Activated T-cell treated with anti-CD3 and anti-CD28 coated beads, Interleukin-2, amount 50 U/mL, for 1 hour (primary cell): ENCODE measurements at places on chromosomes 5 and 9.

- DNase-seq: no peak
Measured at GRCh38 chr5:126647071-126647470, 46.3 kb downstream of the PHAX start.

DNA sequence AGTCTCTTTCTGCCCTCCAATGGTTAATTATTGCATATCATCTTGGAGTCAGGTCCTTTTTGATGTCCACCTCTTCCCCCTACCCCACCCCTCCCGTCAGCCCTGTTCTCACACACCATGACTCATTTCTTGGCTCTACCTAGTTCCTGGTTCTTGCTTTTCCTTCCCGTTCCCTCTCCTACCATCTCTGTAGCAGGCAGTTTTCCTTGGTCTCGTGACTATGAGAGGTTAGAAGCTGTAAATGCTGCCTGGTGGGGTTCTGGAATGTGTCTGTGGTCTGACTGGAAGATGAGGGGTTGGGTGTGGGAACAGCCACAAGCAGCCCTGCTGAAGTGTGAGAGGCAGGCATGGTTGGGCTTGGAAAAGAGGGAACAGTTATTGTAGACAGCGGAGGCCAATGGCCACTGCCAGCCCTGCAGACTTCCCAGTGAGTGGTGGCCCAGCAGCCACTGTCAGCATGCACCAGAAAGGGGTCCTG lies 18.2 kb downstream of the SLC22A5 start:
- DNase-seq: no peak

DNA sequence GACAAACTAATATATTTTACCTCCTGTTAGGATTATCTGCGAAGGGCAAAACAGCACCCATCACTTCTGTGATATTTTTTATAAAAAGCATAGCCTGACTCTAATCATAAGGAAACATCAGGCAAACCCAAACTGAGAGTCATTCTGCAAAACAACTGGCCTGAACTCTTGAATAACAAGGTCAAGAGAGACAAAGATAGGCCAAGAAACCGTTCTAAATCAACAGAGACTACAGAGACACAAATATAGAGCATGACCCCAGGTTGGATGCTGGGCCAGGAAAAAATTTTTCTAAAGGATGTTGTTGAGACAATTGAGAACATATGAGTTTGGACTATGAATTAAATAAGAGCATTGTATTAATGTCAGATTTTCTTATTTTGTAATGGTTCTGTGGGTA lies 384.9 kb downstream of the NFIB start:
- DNase-seq: no peak

DNA sequence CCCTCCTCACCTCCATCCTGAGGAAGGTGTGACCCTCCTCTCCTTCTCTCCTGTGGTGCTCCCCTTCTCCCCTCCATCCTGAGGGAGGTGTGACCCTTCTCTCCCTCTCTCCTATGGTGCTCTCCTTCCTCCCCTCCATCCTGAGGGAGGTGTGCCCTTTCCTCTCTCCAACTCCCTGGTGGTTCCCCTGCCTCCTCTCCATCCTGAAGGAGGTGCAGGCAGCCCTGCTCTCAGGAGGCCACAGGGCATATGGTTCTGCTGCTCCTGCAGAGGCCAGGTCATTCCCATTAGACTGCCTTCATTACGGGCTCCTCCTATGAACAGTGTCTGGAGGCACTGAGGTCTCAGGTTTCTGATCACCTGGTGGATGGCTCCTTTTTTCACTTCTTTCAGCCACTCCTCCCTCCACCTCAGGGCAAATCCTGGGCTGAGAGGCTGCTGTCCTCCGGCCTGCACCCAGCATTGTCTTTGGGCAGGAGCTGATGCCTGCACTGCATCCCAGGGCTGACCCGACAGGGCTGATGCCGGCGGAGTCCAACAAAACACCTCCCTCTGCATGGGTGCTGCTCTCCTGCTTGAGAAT lies 197.1 kb downstream of the MED10 start:
- no peak for DNase-seq

DNA sequence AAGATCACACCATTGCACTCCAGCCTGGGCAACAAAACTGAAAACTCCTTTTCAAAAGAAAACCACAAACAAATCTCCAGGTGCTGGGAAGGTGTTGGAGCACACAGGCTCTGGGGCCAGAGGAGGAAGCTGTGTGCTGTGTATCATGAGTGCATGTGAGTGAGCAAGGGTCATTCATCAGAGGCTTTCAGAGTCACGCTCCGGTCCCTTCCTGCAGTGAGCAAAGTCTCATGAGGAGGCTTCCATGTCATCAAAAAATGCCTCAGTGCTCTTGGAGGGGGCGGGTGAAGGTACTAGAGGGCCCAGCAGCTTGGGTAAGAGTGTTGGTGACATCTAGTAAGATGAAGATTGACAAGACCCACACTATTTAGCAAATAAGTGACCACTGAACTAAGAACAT lies 48.3 kb upstream of the TESK1 start:
- no peak for DNase-seq
